ENCODE measurements at places on chromosomes 2 and 18.

DNA sequence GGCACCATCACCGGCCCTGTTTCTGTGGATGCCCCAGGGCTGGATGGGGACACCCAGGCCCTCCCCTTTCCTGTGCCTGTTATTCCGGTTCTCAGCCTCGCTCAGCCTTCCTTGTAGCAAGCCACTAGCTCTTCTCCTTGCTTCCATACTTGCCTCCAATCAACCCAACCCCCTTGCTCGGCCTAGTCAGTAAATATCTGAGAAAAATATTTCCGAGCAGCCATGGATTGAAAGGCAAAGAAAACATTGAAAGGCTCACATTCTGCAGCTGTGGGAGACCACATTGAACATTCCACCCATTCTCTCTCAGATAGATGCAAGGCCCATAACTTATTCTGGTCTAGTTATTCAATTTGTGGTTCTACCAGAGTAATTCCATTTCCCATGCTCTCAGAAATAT, 114.9 kb downstream of the SPP2 start:
- no peak for DNase-seq

- no peak for DNase-seq
Measured at GRCh38 chr2:50840341-50841124, 191.4 kb downstream of the NRXN1 start.

DNA sequence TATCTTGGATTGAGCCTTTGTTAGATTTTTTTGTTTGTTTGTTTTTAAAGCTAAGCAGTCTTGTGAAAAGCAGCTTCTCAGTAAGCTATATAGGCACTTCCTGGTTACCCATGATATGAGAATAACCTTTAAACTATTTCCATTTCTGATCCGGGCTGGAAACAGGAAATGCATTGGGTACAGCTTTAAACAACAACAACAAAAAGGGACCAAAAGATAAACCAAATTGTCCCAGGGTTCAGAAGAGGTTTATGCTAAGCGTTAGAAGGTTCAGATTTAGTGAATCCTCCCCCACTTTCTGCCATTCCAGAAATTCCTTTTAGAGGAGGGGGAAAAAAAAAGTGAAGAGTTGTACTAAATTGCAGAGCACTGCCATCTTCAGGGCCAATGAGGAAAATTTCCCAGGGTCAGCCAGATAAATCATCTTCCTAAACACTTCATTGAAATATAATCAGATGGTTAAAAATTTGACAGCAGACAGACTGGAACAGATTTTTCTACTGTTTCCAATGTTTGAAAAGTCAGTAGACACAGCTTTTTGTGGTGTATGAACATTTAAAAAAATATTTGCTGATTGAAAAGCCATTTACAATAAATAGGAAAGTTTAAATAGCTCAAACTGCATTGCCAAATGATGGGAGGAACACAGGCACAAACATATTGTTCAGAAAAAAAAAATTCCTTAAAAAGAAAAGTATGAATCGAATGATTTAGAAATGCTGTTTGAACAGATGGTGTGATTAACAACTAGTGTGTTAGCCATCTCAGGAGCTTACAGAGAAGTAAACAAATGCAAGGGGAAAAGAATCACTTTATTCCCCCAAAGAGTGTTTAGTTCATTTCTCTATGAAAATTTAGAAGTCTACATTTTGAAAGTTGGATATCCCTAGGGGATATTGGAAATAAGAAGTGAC, 189.9 kb upstream of the TANK start:
- DNase-seq: peak; percentile 95

DNA sequence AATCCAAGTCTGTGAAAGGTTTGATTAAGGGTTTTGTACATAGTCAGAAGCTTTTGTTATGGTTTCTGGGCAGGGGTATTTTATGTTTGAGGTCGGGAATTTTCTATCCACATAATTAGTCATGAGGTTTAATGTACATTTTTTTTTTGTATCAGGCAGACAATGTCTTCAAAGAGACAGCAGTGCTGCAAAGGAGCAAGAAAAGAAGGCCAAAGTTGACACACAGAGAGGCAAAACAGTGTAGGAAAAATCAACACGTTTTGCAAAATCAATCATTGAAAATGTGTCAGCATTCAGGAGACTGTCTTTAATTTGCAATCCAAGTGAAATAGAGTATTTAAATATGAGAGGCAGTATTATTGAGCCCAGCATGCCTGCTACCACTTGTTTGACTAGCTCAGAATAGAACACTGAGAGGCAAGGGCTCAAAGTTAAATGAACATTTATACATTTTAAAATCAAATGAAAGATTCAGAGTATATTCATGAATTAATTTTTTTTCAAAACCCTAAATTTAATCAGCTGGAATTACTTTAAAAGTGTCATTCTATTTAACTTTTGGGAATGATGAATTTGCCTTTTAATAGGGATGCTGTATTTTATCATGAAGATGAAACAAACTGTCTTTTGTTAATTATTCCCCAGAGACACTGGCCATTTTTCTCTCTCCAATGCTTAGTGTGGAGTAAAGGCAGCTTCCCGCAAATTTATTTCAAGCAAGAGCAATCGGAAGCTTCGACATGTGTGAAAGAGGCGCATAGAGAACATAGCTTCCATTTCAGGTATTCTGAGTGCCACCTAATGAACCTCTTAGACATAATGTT, 11.3 kb downstream of the VRK2 start:
- DNase-seq: no peak
